ENCODE measurements at places on chromosomes 4 and X.

DNA sequence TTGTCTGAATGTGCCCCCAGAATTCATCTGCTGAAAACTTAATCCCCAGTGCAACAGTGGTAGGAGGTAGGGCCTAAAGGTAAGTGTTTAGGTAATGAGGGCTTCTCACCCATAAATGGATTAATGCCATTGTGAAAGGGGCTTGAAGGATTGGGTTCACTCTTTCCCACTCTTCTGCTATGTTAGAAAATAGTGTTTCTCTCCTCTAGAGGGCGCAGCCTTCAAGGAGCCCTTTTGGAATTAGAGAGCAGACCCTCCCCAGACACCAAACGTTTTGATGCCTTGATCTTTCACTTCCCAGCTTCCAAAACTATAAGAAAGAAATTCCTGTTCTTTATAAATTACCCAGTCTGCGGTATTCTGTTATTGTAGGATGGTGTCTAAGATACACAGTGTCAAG is 706.4 kb downstream of the SMARCA1 start:
- no peak for DNase-seq

DNA sequence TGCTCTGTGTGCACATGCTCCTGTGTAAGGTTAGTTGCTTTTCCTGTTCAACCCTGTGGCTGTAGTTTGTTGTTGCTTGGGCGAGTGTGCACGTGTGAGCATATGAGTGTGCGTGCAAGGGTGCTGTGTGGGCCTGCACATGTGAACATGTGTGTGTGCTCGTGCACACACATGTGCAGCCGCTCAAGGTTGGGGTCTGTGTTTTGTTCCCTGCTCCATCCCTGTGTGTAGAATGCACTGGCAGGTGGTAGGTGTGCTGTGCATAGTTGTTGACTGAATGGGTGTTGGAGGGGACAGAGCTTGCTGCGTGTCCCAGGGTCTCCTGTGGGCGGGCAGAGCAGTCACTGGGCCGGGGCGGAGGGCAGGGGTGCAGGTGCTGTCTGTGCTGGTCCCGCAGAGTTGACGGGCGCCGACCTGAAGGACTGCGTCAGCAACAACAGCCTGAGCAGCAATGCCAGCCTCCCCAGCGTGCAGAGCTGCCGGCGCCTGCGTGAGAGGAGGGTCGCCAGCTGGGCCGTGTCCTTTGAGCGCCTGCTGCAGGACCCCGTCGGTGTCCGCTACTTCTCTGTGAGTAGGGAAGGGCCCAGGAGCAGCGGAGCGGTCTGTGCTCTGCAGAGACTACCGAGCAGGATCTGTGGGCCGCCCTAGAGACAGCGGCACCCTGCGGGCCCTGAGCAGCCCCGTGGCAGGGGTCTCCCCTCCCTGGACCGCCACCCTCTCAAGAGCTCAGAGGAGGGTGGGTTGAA is 27.9 kb upstream of the HGFAC start:
- no peak for DNase-seq

GRCh38 chr4:169103966-169104412 is 93.9 kb upstream of the CBR4 start:
- DNase-seq: no peak

DNA sequence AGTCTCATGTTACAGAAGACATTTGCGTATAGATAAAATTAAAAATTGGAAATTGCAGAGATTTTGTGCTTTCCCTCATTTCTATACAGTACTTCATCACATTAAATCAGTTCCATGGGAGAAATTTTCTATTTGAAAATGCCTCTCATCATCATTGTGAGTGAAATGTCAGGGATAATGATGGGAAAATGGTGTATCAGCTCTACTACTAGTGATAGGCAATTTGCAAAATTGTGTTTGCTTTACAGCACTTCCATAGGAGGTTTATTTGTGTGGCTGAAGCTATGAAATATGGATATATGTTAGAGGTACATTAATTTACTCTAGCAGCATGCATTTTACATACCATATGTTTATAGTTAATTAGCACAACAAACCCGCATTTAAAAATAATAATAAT is 21.0 kb upstream of the ANAPC4 start:
- no peak for DNase-seq

DNA sequence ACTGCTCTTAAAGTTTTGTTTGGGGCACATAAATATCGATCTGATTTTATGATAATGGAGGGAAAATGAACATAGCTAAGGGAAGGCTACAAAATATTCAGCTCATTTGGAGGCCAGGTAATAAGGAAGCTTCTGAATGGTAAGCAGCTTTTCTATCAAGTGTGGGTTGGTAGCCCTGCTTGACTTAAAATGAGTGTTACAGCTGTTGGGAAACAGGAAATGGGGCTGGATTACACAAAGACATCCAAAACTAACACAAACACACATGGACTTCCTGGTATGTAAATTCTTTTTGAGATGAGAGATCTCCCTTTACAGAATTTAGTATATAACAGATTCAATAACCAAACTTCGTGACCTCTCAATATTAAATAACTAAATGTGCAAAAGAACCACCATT is 58.0 kb downstream of the FGF16 start:
- DNase-seq: no peak

DNA sequence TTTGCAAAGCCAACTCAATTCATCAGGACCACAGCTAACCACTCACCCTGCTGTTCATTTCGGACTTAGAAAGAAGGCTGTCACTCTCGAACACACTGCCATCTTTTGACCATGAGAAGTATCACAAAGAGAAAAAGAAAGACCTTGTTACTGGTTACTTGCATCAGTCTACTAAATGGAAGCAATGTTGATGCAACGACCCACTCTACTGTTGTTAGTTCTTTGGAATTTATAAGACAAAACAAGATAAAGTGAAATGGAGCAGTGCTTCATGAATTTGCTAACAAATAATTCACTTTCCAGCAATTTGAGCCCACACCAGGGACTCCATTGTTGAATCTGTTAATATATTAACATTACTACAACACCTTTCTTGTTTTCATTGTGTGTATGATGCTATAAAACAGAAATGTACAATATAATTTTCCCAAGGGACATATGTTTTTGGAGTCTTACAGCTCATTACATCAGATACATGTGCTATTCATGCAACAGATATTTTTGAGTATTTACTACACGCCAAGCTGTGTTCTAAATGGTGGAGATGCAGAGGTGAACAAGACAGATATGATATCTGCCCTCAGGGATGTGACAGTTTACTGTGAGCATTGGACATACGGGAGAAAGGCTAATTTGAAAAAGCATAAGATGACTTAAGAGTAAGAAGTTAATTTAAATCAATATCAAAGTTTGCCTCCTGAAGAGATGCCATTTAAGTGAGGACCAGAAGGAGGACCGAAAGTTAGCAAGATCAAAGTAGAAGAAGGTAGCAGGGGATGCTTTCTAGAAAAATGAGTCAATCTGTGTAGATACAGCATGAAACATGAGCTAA is 87.2 kb downstream of the AREG start:
- no peak for DNase-seq

GRCh38 chrX:48648336-48648751 is 35.3 kb upstream of the WAS start:
- no peak for DNase-seq

DNA sequence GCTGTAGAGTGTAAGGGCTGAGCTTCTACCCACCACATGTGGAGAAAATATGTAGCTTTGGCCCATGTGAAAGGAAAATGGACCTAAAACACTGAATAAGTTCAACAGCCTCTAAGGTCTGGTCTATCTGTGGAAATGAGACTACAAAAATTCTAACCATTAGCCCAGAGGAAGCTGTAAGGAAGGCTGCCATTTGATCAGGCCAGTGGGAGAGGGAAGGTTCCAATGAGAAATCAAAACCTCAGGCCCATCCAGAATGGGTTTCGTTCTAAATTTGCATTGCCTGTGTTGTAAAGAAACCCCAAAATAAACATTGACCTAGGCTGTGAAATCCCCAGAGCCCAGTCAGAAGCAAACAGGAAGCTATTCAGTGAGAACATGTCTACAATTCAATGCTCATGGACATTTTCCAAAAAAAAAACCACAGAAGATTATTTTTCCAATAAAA is 320.4 kb upstream of the SLC7A11 start:
- no peak for DNase-seq

DNA sequence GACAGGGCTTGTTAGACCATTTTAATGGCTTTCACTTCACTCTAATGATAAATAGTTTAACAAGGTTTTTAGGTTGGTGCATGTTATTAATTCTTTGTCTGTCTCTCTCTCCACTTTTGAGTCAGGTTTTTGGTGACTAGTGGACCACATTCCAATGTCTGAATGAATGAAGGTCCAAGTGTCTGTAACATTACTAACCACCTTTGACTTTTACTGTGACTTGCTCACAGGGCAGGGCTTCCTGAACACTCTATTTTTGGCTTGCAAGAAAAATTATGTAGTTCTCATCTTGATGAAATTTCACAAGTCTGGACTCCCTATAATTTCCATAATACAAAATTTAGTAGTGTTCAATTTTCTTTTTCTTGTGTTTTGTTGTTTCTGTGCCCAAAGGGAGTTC is 78.9 kb upstream of the BMPR1B start:
- no peak for DNase-seq

All from stimulated activated CD8-positive, alpha-beta memory T cell treated with anti-CD3 and anti-CD28 coated beads, Interleukin-4, amount 100 ng/mL, for 1 hour (primary cell).